ENCODE measurements at places on chromosomes 4 and X.

GRCh38 chrX:150028692-150029091, 90.4 kb upstream of the EOLA2 start:
- DNase-seq = no peak

GRCh38 chr4:145933134-145933533, 5.5 kb downstream of the ZNF827 start:
- DNase-seq = no peak

GRCh38 chr4:83329521-83330110, 5.0 kb downstream of the HPSE start:
- no peak for DNase-seq

DNA sequence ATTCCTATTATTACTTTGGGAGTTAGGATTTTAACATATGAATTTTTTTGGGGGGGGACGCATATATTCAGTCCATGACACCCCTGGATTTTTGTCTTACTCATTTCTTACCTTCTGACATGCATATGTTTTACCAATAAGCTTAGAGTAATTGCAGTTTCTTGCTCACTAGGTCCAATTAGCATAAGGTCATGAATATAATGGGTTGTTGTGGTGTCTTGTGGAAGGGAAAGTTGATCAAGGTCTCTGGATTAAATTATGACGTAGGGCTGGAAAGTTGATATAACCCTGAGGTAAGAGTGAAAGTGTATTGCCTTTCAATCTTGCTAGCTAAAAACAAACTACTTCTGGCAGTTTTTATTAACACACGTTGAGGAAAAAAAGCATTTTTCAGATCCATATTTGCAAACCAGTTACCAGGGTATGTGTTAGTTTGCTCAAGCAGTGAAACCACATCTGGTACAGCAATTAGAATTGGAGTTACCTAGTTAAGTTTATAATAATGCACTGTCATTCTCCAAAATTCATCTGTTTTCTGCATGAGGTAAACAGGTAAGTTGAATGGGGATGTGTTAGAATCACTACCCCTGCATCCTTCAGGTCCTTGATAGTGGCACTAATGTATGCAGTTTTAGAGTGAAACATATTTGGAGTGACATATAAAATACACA, 32.0 kb downstream of the STIM2 start:
- DNase-seq = no peak

DNA sequence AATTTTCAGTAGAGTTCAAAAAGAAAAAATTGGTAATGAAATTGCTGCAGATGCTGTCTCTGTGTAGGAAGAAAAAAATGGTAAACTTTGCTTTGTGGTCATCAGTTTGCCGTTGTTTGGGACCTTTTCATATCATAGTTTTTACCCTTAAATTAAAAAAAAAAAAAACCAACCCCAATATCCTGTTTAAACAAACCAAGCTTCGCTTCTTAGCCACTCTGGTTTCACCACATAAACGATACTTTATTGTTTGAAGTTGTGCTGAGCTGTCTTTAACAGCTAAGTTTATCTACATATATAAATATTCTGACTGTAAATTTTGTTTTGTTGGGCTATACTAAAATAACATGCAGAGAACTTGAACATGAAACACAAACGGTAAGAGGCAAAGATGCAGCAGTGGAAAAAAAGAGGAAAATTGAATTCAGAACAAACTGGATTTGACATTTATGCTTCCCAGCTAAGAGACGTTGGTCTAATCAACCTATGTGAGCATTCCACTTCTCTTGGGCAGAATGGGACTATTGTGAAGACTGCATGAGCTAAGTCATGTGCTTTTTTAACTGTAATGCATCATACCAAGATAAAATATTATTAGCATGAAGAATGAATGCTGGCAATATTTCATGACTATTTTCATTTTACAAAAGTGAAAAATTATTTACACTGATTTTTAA, 15.7 kb upstream of the H2AZ1 start:
- no peak for DNase-seq

All from hematopoietic multipotent progenitor cell (in vitro differentiated cells).